NCI-H1930 (cell line): ENCODE measurements at places on chromosomes 1 and 21.

DNA sequence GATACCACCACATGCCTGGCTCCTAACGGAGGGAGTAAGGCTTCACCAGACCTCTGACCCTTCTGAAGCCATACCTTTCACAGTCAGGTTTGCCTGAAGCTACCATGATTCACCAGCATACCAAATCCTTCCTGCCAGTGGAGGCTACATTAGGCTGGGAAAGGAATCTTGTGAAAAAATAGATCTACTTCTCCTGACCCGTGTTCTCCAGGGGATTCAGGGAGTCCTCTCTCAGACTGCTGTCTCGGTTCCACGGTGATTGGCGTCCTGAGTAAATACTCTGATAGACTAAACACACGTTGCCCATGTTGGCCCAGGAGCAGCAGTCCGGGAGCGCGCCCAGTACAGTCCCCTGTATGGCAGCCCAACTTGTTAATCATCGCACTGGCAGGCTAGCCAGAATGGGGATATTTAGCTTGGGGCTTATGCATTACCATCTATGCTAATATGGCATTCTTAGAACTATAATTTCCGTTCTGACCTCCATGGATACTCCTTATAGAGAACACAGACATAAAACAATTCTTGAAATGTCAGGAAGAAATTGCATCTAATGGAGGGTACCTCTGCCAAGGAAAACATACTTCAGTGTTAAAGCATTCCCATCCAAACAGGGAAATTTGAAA, 173.2 kb downstream of the ROR1 start:
- DNase-seq, result no peak

- no peak for DNase-seq
These were observed 25.8 kb downstream of the UAP1 start for GRCh38 chr1:162587347-162587746.

DNA sequence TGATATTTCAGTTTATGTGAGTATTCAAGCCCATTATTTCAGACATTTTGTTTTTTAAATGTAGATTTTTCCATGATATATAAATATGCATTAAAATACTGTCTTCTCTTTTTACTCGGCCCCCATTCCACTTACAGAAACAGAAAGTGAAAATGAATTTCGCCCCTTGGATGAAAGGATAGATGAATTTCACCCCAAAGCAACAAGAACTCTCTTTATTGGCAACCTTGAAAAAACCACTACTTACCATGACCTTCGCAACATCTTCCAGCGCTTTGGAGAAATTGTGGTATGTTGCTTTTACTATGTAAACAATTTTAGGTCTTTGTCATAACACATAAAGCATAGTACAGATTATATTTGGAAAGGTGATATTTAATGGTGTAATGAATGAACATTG, 59.9 kb downstream of the ZBTB17 start:
- DNase-seq, result no peak

GRCh38 chr1:109565241-109565640, 16.8 kb downstream of the GNAI3 start:
- DNase-seq, result no peak

- DNase-seq, result peak; percentile 42
These were observed 612 bp downstream of the PSMA5 start for GRCh38 chr1:109425391-109426280.
